ENCODE measurements at places on chromosomes 11 and 22. TPM values are rescaled to one million over a fixed set of nuclear protein-coding genes. Genes with fewer than 3 reads are reported as not detected.

DNA sequence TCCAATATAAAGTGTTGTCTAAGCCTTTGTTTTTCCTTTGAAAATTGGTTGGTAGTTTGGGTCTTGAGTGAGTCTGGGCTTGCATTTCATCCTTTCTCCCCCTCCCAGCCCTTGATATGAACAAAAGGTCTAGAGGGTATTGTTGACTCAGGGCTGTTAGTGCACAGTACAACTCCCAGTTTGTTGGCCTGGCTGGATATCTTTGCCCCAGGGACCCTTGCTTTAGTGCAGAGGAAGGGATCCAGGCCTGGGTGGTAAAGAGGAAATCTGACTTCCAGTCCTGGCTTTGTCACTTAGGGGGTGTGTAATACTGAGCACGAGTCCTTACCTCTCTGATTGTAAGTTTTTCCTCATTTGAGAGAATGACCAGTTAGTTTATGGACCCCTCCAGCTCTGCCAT is 330.4 kb downstream of the TMEM135 start:
- no peak for DNase-seq

- DNase-seq = no peak
Measured at GRCh38 chr11:100766764-100767163, 79.7 kb downstream of the ARHGAP42 start.

DNA sequence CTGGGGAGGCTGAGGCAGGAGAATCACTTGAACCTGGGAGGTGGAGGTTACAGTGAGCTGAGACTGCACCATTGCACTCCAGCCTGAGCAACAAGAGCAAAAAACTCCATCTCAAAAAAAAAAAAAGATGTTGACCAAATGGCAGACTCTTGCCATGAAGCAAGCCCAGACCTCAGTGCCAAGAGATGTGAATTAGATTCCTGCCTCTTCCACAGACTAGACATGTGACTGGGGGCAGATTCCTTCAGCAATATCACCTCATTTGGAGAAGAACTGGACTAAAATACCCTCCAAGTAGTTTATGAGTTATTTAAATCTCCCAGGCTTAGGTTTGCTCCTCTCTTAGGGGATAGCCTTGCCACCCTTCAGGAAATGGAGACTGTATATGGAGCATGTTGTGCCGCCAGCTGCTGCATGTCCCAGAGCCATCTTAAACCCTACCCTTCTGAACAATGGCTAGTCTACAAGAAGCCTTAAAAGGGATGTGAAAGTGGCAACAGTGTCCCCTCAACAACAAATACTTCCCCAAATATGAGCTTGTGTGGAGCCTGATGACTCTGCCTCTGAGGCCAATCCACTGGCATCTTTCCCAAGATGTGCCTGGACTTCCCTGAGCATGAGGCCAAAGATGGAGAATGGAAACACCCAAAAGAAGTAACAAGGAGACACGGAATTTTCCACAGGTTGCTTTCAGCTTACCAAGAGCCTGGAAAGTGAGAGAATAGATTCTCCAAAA is 763 bp upstream of the MS4A7 start:
- DNase-seq = peak; percentile 23

Gene PUS3
- total RNA-seq = 7.2 TPM

Gene MUC5B
- total RNA-seq = 159 TPM

Gene ZNF202
- 18.2 TPM for total RNA-seq

DNA sequence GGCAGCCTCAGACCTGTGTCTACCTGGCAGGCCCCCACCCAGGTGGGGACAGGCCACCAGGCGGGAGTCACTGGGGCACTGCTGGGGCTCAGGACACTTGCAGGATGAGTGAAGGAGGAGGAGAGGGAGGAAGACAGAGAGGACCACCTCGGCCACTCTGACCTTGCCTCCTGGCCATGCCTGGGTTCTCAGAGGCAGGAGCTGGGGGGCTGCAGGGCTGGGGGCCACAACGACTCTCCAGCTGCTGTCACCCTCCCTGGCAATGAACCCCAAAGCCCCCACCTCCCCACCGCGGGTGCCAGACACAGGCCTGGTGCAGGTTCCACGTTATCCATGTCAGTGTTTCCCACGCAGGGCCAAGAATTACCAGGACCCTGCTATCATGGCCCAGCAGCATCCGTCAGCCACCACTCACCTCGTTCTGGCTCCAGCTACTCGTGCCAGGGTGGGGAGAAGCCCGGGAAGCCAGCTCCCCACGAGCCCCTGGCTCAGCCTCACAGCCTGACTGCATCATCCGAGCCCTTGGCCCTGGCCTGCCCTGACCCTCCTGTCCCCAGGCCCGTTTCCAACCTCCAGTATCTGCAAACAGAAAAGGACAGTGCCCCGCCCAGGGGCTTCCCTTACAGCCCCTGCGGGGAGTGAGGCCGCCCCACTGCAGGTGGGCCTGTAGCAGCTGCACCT is 62.4 kb downstream of the BRD1 start:
- no peak for DNase-seq

- DNase-seq = no peak
Measured at GRCh38 chr22:22344430-22344829, 99.8 kb downstream of the VPREB1 start.

GRCh38 chr11:130861902-130862860 is 54.1 kb downstream of the SNX19 start:
- peak; percentile 98 for DNase-seq

Gene CD3D
- not detected for total RNA-seq

Data from tongue (tissue), 3 donors.